ENCODE measurements at places on chromosomes 11 and 22.

GRCh38 chr11:60870276-60870675 is 2.9 kb downstream of the ZP1 start:
- DNase-seq = no peak

DNA sequence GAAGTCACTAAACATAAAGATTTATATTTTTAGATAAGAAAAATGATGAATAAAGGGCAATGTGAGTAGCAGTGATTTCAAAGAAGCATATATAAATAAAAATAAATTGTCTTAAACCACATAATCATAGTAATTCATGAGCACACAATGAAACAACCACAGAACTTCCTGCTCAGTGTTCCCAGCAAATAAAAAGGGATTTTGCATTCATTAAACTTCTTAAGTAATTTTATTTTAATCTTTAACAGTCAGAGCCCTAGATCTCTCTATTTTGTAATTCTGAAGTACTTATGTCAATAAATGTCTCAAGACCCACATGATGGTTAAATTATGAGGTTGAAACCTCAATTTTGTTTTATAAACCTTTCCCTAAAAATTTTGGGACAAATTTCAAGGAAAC is 14.5 kb upstream of the MMP20 start:
- no peak for DNase-seq

DNA sequence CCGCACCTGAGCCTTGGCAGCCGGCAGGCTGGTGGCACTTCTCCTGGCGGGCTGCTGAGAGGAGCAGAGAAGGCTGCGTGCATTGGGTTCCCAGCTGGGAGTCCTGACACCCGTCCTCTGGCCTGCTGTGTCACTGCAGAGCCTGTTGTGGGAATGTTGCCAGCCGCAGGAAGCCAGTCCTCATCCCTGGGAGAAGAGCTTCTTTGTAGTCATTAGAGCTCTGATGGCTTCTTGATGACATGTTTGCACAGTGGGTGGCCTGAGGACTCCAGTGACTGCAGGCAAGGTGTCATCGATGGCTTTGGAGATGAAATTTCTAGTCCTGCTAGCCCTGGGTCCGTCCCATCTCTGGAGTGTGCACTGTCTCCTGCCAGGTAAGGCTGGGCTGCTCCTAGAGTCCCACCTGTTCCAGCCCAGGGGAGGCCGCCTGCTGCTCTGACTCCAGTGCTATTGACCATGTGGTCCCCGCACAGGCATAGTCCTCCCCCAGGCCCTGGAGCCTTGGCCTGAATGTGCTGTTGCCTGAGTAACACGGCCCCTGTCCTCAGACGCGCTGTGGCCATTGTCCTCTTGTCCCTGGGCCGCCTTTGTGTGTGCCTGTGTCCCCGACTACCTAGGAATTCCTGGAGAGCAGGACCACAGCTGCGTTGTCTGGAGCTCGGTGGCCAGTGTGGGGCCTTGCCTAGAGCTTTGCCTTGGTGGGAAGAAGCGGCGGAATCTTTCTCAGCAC is 129.2 kb downstream of the CACNA1I start:
- no peak for DNase-seq

GRCh38 chr11:114226356-114226755 is 69.8 kb upstream of the NNMT start:
- DNase-seq = no peak

GRCh38 chr11:87473174-87473573 is 435.4 kb downstream of the TMEM135 start:
- DNase-seq = no peak

GRCh38 chr11:72750086-72750485 is 2.1 kb downstream of the ARAP1 start:
- DNase-seq = no peak

DNA sequence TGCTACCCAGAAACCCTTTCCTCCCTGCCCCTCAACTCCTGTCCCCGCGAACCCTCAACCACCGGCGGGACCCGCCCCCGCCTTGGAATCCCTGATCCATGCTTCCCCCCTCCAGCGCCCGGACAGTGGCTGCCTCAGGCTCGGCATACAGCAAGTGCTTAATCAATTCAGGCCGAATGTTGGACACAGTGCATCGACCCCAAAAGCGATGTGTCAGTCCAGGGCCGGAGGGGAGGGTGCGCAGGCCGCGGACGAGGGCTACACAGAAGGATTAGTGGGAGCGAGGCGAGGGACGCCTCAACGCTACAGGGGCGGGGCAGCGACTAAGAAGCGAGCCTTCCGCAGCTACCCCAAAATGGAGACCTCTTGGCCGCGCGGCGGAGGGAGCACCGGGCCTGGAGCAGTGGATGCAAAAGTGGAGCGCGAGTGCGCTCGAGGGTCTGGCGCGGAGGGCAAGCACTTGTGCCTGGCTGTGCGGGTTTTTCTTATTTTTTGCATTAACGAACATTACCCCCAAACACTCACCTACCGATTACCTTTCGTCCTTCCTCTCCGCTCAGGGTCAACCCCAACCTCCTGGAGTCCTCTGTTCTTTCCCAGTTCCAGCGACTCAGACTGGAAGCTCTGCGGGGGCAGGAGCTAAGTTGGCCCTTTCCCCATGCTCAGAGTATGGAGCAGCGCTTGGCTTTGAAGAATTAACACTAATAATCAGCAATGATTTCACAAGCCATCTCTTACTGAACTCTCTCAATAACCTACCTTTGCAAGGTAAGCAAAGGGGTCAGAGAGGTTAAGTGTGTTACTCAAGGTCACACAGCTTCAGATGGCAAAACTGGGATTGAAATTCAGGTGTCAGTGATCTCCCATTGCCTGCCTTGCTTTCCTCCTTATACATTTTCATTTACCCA is 30.0 kb upstream of the WNT11 start:
- DNase-seq = peak; percentile 24

- no peak for DNase-seq
Observed at GRCh38 chr22:45510376-45511232, 7.9 kb downstream of the FBLN1 start.

- no peak for DNase-seq
Observed at GRCh38 chr11:56910785-56911184, 77.9 kb upstream of the OR5AK2 start.

GRCh38 chr22:31039393-31039792 is 41.7 kb upstream of the SMTN start:
- no peak for DNase-seq

GRCh38 chr11:93361435-93361834 is 30.9 kb downstream of the DEUP1 start:
- no peak for DNase-seq

GRCh38 chr11:3824714-3825472 is 15.9 kb downstream of the RHOG start:
- peak; percentile 70 for DNase-seq

- no peak for DNase-seq
Observed at GRCh38 chr11:79896258-79896657, 455.4 kb upstream of the TENM4 start.

DNA sequence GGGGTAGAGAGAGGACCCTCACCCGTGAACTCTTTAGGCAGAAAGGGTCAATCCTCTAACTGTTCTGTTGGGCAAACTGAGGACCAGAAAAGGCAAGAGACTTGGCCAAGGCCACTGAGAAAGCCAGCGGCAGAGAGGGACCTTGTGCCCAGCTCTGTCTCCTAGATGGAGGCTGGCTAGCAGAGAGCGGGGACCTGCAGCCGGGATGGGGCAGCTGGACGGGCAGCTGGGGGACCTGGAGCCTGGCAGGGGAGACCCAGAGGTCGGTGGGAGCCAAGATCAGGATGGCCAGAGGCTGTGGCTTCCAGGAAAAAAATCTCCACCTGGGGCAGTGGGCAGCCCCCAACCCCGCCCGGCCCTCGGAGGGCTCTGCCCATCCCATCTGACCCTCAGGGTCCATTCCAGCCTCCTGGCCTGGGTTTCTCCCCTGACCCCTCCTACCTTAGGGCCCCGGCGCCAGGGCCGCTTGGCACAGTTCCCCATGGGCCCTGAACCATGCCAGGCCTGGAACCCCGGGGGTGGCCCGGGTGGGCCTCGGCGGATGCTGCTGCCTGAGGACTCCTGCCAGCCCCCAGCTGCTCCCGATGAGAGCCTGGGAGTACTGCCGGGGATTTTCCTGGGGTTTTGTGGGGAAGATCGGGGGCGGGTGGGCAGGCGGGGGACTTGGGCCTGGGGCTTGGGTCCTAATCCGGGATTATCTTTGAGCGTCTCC is at the start of gene CABP2:
CABP2 (minus strand) TSS at position 603 of the 712 bp plus-strand sequence; CDS start at position 483, 120 bp downstream.
- no peak for DNase-seq

DNA sequence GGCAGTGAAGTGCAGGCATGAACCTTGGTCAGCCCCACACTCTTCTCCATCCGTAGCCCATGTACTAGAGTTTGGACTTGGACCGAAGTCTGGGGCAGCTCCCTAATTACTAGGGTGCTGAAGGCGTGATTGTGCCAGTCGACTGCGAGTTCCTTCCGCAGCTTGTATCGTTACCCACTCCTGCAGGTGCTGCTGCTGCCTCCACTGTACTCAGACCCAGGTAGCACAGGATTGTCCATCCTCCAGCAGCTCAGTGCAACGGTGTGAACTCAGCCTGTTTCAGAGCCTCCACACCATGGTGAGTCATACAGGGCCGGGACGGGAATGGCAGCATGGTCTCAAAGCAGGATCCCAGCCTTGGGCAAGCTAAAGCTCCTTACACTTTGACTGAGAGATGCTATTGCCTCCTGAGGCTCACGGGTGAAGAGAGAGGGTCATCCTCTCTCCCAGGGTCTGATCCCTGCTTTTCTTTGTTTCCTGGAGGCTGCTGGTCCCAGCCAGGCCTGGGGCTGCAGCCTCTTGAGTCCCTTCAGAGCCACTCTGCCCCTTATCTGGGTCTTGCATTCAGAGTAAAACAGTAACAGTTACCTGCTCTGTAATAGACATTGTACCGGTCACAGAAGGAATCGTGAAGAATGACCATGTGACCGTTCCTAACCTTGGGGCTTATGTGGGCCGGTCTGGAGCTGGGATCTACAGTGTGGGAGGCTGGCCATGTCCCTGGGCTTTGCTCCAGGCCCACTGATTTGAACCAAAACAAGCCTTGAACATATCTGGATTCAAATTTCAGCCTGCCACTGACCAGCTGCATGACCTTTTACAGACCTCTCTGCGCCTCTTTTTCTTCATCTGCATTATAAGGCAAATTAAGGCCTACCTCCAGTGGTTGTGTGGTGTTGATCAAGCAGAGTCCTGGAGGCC is 1.7 kb downstream of the TKFC start:
- no peak for DNase-seq

DNA sequence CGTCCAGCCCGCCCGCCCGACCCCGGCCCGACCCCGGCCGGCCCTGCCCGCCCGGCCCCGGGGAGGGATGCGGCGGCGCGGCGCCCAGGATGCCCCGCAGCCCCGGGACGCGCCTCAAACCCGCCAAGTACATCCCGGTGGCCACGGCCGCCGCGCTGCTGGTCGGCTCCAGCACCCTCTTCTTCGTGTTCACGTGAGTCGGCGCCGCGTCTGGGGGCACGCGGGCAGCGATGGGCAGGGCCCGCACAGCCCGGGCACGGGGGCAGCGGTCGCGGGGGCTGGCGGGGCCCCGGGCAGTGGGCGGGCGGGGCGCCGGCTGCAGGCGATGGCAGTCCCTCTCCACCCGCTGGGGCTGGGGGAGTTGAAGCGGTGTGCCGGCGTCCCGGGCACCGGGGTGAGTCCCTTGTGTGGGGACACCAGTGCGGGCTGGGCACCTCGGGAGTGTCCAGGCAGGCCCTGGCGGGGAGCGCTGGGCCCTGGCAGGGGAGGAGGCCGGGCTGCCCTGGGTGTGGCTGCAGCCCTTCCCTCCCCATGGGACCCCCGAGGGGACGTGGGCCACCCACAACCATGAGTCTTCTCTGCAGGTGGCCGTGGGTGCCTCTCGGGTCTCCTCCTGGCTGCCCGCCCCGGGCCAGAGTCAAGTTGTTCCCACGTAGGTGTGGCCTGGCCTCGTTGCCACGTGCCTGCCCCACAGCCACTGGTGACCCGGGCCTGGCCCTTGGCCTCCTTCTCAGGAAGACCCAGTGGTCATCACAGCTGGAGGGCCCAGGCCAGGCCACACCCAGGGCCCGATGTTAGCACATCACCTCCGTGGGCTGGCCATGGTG is 468 bp downstream of the ZDHHC8 start:
- DNase-seq = no peak

DNA sequence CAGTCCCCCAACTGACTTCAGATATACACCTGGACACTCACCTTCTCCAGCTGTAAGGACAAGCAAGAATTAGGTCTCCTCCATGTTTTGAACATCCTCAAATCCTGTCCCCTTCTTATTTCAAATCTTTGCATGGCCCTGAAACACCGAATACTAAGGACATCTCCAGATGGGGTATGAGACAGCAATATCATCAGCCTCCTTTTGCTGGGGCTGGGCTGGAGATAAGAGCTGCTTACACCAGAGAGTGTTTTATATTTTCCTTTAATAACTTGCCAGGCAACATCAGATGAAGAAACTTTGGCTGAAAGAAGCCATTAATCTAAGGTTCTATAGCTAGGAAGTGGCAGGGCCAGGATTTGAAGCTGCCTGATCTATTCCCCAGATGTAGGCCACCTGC is 21.6 kb downstream of the TUG1 start:
- DNase-seq = no peak

GRCh38 chr11:126079621-126080124 is 17.0 kb upstream of the CDON start:
- DNase-seq = no peak

DNA sequence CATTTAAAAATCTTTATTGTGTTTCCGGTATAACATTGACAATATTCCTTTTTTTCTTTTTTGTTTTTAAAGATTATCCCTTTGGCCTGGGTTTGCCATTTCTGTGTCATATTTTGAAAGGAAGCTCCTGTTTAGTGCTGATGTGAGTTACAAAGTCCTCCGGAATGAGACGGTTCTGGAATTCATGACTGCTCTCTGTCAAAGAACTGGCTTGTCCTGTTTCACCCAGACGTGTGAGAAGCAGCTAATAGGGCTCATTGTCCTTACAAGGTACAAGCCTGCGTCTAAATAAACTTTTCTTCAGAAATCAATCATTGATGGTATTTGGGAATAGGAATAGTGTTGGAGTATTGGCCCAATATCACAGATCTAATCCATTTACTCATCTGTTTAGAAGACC is 19.8 kb downstream of the PIWIL4 start:
- no peak for DNase-seq

DNA sequence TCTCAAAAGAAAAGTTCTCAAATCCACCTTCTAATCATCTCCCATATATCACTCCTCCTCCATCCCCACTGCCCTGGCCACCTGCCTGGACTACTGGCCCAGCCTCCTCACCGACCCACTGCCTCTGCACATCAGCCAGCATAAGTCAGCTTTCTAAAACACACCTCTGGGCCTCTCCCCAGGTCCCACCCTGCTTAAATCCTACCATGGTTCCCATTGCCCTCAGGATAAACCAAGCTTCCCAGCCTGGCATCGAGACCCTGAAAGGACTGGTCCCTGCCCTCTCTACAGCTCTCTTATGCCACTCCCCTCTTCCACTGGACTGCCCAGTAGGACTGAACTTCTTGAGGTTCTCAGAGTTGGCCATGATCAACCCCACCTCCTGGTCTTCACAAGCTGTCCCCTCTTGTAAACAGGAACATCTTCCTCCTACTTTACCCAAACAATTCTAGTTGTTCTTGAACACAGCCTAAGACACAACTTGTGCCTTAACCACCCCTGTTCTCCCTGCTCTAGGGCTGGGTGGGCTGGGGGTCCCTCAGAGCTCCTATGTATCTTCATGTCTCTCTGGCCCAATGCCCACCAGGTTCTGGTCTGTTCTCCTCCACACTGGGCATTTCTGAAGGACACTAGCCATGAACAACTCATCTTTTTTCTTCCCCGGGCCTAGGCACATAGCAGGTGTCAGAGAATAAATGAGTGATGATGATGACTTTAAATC is 12.6 kb upstream of the P2RY6 start:
- DNase-seq = no peak

- DNase-seq = no peak
Observed at GRCh38 chr11:8566613-8567210, 27.3 kb downstream of the STK33 start.

All from activated naive CD8-positive, alpha-beta T cell treated with anti-CD3 and anti-CD28 coated beads, Interleukin-2, amount 50 U/mL, for 16 hours (primary cell).